T-helper 17 cell (primary cell): ENCODE measurements at places on chromosomes 5 and 9.

DNA sequence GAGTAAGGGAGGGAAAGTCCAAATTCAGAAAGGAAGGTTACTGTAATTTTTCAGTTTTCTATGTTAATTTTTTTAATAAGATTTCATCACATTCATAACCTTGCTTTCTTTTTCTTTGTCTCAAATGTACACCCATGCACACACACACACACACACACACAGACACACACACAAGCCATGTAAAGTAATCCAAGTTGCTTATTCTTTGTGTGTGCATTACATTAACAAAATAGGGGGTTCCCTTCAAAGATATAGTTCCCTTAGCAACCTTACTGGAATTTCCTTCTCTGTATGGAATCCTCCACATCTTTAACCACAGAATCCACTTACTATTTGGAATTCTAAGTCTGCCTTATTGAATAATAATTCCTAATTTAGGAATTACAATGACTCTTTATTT, 32.7 kb downstream of the ZNF366 start:
- DNase-seq: no peak

- no peak for DNase-seq
Measured at GRCh38 chr9:32590898-32591297, 17.9 kb upstream of the NDUFB6 start.

DNA sequence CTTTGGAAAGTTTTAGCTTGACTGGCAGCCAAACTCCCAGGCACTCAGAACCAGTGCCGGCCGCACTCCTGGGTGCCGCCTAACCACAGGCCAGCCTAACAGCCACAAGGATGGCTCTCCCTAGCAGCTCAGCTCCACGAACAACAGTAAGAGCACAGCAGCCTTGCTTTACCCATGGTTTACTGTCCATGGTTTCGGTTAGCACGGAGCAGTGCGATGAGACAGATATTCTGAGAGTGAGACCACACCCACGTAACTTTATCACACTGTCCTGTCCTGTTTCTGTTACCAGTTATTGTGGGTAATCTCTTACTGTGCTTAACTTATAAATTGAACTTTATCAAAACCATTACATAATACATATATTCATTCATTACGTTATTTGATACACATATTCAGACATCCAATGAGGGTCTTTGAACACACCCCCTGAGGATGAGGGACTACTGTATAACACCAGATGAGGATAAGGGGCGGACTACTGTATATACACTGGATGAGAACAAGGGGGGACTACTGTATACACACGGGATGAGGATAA, 12.4 kb downstream of the CLPTM1L start:
- DNase-seq: no peak

DNA sequence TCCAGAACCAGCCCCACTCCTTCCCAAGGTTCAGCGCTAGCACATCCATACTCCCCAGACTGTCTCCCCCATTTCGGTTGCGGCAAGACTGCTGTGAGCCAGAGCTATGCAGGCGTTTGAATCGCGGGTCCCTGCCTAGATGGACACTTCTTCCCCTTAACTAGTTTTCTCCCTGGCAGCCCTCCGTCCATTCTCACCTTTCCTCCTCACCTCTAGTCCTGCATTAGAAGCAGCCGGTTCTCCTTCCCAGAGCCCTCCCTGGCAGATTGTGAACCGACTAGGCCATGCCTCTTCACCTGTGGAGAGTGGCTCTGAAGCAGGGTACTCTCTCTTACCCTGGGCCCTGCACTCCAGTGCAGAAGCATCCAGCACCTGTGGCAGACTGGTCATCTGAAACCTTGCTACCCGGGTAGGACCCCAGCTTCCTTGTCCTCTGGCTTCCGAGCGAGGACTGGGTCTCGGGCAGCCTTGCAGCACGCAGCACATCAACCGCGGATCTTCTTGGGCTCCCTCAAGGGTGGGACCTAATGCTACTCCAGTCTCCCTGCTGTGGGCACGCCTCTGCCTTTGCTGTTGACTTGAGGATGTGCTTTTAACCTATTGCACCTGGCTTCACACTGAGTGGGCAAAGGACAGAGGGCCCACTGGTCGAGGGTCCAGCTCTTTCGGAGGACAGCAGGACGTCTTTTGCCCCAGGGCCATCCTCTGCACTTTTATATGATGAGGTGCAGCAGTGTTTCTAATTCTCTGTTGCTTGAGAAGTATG, 183.6 kb downstream of the AOPEP start:
- DNase-seq: no peak

DNA sequence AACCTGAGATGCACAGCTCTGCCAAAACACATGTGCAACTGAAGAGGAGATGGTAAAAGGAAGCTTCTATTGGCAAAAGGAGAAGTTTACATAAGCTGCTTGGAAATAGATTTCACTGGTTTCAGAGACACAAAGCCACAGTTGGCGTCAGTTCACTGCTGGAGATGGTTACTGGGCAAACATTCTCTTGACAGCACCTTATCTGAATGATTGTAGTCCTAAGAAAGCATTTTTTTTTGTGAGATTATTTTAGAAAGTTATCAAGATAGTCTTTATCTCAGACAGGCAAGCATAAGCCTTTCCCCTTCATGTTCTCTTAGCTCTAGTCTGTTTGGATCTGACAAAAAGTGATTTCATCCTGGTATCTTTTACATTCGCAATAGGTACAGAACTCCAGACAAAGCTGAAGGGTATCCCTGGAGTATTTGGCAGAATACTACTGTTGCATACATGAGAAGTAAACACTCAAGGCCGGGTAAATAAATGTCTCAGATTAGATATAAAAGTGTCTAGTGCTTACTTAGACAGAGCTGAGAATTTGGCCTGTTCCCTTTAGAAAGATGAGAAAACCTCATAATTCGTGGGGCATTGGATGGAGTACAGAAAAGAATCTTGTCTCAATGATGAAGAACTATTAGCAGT, 1668.0 kb upstream of the NUDT12 start:
- DNase-seq: no peak

- DNase-seq: no peak
Measured at GRCh38 chr9:91920630-91921350, 29.2 kb downstream of the ROR2 start.

GRCh38 chr5:173839117-173839713, 48.9 kb upstream of the CPEB4 start:
- no peak for DNase-seq

- no peak for DNase-seq
Measured at GRCh38 chr9:130050462-130050861, 3.2 kb upstream of the GPR107 start.

- DNase-seq: no peak
Measured at GRCh38 chr9:76598981-76599380, 140.0 kb downstream of the GCNT1 start.

- DNase-seq: no peak
Measured at GRCh38 chr9:37025071-37025822, 8.8 kb downstream of the PAX5 start.

DNA sequence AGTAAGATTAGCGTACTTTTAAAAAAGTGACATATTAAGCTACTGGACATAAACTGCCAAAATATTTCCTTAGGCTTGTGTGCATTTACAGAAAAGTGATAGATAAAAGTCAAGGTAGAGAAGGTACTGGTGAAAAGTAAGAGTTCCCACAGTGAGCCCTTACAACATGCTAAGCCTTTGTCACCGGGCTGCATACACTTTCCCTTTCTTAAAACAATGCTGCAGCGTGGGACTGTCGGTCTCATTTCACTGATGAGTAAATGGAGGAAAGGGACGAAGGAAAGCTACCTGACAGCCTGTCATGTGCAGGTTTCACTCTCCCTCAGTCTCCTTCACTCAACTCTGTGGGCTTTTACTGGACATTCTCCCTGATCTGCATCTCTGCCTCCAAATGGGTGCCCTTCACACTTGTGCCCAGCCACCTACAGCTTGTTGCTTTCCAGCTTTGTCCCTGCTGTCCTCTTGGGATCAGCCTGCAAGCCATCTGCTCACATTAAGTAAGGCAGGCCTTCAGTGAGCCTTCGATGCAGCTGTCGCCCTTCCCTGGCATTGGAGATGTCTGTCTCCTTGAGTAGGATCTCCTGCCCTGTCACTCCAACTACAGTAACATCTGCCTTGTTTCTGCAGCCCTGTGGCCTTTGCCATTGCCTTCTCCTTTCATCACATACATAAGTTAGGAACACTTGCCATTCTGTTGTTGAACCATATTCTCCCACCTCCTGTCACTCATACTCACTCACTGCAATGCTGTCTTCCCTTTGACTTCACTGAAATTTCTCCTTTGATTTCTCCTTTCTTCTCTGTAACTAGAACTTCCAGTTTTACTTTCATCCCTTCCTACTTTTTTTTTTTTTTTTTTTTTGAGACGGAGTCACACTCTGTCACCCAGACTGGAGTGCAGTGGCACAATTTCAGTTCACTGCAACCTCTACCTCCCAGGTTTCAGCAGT, 9.3 kb upstream of the ROPN1L start:
- no peak for DNase-seq

GRCh38 chr9:86354818-86355309, 654 bp upstream of the TUT7 start:
- no peak for DNase-seq

DNA sequence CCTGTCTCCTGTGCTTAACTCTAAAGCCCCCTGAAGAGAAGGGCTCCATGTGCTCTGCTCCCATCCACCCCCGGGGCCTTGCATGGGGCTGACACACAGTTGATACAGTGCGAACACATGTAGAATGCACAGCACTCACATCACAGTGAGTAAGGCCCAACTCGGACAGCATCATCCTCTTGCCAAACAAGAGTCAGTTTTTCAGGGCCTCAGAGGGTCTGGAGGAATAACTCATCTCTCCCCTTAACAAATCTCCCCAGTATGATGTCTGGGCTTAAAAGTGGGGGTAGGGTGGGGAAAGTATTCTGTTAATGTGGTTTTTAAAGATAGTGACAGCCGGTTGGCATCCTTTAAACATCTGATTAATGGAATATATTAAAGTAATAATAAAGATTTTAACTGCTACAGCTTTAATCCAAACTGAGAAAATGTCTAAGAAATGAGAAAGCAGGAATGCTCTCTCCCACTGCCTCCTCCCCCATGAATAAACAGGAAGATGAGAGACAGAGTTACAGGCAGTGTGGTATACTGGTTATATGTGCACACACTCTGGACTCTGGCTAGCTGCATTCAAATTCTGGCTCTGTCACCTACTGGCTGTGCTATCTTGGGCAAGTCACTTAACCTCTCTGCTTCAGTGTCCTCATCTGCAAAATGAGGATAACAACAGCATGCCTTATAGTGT, 22.5 kb downstream of the APBA1 start:
- no peak for DNase-seq

DNA sequence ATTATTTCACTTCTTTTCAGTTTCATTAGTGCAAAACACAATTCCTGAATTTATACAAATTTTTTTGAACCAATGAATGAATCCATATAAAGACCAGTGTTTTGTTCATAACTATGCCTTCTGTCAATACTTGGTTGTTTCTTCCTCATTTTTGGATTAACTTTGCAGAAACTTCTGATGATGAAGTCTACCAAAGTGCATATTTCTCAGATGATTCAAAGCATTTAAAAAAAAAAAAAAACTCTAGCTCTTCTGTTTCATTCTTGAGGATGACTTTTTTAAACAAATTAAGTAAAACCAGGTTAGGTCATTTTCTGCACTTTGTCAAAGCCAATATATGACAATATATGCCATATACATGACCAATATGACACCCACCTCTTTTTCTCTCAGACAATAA, 92.6 kb downstream of the CHSY3 start:
- no peak for DNase-seq

- DNase-seq: no peak
Measured at GRCh38 chr5:122221857-122222256, 90.2 kb upstream of the SNCAIP start.

DNA sequence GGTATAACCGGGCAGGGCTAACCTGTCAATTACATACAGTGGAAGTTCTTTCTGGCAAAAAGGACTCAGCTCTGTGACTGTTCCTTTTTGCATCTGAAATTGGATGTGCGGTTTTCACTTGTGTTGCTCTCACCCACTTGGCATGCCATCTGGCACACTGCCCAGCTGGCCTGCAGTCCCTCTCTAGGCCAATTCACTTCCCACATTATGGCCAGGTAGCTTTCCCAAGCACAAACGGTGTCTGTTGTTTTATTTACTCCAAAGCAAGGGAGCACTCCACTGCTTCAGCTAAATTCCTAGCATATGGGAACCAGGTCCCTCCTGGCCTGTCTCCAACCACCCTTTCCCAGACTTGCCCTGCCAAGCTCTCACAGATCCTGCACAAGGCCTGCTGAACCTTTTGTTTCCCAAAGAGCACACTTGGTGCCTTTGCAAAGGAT, 132.5 kb downstream of the SEMA6A start:
- DNase-seq: no peak

GRCh38 chr9:4116723-4117460, 183.0 kb downstream of the GLIS3 start:
- no peak for DNase-seq

DNA sequence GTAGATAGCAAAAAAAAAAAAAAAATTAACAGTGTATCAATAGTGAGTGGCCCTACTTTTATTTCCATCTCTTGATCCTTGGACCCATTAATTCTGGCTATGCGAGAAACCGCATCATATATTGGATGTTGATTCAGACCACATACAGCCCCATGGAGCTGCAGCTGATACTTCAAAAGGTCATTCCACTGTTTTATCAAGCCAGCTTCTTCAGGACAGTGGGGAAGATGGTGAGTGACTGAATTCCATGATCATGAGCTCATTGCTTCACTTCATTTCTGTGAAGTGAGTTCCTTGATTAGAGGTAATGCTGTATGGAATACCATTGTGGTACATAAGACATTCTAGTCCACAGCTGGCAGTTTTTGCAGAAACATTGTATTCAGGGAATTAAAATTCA, 222.9 kb upstream of the MEF2C start:
- DNase-seq: no peak

DNA sequence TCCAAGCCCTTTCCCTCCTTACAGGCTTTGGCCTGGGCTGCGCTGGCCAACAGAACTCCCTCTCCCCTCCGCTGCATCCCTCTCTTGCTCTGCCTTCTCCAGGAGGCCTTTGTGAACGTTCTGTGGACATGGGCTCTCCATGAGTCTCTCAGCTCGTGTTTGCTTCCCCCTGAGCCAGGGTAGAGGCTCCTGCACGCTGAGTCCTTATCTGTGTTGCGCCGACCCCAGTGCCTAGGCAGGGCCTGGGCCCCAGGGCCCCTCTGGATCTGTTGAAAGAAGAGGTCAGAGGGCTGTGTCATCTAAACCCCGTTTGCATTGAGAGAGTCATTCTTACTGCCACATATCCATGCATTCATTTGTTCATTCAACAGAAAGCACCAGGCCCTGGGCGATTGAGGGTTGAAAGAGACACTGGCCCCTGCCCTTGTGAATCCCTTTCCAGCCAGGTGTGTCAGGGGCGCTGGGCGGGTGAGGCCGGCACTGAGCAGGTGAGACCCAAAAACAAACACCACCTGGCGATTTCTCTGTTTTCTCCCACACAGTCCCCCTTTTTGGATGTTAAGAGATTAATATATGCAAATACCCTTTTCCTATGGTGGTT, 111.2 kb upstream of the IER5L start:
- DNase-seq: no peak

DNA sequence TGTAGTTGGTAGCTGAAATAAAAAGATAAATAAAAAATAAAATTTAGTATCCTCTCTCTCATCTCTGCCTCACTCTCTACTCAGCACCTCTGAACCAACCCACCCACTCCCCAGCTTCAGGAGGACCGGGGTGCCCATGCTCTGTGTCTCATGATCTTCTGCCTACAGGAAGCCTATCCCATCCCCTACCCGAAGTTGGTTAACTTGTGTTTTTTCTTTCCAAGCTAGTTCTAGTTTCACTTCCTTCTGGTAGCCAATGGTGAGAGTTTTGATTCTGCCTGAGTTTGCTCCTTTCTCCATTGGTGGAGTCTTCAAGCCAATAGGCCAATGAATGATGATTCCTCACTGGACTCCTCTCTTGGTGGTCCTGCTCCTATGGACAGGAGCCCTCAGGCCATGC, 32.1 kb downstream of the SNX24 start:
- DNase-seq: no peak
